ENCODE measurements at places on chromosomes 16 and 17.

DNA sequence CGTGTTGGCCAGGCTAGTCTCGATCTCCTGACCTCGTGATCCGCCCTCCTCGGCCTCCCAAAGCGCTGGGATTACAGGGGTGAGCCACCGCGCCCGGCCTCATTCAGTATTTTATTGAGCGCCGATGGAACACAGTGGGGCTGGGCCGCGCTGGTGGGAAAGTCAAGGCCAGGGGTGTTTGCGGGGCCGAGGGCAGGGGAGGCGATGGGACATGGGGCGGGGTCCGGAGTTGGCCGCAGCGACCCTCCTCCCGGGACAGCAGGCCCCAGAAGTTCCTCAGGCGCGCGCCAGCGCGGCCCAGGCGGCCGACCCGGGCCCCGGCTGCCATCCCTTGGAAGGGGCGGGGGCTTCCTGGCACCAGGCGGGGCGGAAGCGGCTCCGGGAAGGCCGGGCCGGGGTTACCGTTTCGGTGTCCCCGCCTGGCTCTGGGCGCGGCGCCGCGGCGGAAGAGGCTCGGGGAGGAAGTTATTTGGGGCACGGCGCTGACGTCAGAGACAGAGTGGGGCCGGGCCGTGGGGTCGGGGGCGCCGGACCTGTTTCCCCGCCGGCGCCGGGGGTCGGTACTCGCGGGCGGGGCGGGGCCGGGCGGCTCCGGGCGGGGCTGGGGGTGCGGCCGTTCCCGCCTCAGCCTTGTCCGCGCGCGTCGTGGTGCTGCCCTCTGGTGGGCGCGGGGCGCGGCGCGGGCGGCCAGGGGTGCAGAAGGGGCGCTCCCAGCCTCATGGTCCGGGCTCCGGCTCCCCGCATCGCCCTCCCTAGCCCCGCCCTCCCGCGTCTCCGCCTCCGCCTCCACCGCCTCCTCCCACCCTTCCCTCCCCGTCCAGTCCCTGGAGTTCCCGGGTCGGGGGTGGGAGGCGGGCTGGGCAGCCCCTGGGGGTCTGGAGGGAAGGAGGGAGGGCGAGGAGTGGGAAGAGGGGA lies 952 bp upstream of the PRSS27 start:
- no peak for DNase-seq

DNA sequence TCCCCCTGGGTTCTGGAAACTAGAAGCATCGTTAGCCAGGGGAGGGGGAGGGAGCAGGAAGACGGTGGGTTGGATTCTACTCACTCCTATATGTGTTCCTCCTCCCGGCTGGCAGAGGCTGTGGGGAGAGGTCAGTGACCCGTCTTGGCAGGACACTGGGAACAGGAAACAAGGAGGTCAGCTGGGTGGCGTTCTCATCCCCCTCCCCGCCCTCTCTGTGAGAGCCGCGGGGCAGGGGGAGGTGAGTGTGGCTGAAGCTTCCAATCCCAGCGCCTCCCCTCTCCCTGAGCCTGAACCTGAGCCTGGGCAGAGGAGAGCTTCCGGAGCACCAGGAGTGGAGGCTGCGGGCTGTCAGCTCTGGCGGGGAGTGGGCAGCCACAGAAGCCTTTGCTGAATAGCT lies 12.5 kb downstream of the GPRC5C start:
- DNase-seq, result no peak

- DNase-seq, result no peak
Measured at GRCh38 chr17:63463771-63464170, 13.1 kb upstream of the ACE start.

DNA sequence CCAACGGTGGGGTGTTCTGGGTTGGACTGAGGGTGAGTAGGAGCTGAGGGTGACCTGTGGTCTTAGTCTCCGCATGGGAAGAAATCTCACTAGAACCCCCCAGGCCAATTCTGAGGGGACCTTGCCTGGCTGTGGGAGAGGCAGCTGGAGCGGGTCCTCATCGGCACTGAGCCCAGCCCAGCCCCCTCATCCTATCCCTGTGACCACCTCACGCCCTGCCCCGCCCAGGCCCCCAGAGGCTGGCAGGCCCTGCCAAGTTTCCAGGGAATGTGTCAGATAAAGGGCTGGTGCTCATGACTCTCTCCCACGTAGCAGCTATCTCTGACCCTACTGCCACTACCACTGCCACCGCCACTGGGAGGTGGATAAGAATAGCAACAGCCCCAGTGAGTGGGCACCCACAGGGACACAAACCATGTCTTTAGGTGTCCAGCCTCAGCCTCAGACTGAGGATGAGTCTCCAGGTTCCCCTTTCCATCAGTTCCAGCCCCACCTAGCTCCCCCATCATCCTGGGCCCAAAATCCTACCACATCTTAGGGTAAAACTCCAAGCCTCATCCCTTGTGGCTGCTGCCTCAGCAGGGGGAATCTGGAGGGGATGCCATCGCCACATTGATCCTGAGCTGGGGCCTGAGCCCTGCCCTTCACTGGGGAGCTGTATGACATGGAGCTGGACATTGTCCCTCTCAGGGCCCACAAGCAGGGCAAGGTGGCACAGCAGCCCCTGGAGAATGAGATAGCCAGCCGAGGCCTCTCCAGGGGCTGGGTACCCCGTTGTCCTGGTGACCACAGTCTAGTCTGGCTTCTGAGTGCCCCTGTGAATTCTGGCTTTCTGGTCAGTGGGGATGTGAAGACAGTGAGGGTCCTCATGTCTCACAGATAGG lies 14.9 kb downstream of the CDH16 start:
- DNase-seq, result no peak

DNA sequence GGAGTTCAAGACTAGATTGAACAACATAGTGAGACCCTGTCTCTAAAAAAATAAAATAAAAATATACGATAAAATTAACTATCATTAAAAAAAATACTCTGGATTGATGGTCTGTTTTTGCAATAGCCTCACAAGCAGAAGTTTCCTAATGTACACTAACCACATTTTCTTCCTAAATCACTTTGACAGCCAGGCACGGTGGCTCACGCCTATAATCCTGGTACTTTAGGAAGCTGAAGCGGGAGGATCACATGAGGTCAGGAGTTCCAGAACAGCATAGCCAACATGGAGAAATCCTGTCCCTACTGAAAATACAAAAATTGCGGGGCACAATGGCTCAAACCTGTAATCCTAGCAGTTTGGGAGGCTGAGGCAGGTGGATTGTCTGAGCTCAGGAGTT lies 64.7 kb downstream of the HELZ start:
- DNase-seq, result no peak

DNA sequence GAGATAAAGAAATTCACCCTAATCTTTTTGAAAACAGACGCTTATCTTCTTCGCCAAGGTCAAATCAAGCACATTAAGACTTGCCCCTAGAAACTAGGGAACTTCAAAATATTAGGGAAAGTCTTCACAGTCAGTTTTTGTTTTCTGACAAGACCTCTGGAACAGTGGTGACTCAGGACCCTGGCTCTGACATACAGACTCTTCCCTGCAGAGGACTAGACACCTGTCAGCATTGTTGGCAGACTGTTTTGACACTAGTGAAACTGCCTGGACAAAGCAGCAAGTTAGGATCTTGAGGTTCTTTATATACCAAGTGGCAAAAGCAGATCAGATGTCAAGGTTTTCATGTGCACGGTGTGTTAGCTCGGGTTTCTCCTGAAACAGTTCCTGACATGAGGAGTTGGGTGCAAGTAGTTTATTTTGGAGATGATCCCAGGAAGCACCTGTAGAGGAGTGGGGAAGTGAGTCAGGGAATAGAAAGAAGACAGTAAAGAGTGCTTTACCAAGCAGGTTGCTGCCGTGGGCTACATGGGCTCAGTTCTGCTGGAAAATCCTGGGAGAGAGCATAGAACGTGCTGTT lies 182.0 kb upstream of the IRX5 start:
- no peak for DNase-seq

GRCh38 chr16:57264950-57265371 lies 19.5 kb downstream of the PLLP start:
- no peak for DNase-seq

DNA sequence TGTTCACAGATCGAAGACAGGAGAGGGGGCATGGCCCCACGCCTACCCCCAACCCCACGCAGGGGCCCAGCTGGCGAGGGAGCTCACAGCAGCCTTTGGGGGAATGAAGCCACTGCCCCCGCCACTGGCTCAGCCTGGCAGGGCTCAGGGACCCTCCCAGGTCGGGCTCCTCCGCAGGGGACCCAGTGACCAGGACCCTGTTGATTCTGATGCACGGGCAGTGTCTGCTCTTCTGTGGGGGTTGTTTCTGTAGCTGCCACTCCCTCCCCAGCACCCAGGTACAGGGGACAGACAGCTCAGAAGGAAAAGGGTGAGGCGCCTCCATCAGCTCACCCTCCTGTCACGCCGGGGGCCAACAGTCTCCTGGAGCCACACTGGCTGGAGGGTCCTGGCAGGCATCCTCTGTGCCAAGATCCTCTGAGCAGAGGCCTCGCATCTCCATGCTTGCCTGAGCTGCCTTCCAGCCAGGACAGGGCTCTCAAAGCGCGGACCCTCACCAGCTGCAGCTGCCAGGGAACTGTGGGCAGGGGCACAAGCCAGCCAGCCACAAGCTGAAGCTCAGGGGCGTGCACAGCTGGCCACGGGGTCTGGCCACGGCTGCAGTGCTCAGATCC lies 49.1 kb downstream of the ZNF778 start:
- no peak for DNase-seq

- no peak for DNase-seq
Measured at GRCh38 chr17:50952013-50952412, 85.9 kb upstream of the TOB1 start.

- no peak for DNase-seq
Measured at GRCh38 chr17:19787733-19788357, 39.7 kb upstream of the ALDH3A1 start.

- no peak for DNase-seq
Measured at GRCh38 chr16:24540602-24541210, 1.3 kb downstream of the RBBP6 start.

DNA sequence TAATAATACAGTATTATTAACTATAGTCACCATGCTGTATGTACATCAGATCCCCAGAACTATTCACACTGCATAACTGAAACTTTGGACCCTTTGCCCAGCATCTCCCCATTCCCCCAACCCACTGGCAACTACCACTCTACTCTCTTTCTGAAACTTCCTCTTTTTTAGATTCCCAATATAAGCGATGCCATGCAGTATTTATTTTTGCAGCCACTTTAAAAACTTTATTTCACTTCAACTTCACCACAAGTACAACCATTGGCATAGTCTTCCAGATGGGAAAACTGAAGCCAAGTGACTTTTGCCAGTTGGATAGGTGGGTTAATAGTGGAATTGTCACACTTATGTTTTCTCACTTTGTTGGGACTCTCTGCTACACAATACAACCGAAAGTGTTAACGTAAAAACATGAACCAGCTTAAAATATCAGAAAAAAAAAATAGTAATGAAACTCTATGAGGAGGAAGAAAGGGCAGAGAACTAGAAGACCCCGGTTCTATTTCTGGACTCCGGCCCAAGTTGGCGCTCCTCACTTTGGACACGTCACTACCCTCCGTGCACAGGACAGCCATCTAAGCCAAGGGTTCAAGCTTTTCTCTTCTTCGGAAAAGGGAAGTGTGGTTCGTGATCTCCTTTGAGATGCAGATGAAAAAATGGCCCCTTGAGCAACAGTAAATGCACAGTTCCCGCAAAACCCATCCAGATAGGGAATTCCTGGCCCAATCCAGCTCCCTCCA lies 743 bp downstream of the SHCBP1 start:
- DNase-seq, result no peak

- DNase-seq, result no peak
Measured at GRCh38 chr17:73759734-73760438, 115.6 kb upstream of the SDK2 start.

DNA sequence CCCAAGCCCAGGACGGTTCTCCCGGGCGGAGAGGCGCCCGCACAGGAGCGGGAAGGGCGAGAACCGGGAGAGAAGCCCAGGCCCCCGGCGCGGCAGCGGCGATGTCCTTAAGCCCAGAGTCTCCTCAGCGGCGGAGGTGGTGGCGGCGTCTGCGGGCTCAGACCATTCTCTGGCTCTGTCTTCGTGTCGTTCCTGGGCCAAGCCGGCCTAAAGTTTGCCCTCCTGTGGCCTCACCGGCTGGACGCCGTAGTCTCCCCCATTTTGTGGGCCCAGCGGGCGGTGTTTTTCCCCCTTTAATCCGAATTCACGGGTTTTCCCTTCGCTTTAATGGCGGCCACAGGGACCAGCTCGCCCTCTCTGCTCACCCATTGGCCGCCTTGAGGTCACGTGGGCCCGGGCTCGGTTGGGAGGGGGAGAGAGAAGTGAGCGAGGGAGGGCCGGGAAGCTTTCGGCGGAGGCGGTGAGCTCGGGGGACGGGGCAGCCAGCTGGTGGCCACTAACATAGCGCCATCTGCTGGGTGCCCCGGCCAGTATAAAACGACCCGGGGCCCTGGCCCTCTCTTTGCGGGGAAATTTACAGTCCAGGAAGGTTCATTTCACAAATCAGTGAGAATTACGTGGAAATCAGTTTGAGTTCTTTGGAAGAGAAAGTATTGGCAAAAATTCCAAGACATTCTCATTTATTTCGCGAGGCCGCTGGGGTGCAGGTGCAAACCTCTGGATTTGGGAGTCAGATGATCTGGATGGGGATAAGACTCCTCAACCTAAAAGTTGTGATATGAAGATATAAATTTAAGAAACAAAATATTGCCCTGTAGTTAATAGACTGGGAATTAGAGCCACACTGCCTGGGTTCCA lies 762 bp upstream of the MED13 start:
- peak; percentile 59 for DNase-seq

- no peak for DNase-seq
Measured at GRCh38 chr17:44095647-44096496, 25.3 kb downstream of the G6PC3 start.

DNA sequence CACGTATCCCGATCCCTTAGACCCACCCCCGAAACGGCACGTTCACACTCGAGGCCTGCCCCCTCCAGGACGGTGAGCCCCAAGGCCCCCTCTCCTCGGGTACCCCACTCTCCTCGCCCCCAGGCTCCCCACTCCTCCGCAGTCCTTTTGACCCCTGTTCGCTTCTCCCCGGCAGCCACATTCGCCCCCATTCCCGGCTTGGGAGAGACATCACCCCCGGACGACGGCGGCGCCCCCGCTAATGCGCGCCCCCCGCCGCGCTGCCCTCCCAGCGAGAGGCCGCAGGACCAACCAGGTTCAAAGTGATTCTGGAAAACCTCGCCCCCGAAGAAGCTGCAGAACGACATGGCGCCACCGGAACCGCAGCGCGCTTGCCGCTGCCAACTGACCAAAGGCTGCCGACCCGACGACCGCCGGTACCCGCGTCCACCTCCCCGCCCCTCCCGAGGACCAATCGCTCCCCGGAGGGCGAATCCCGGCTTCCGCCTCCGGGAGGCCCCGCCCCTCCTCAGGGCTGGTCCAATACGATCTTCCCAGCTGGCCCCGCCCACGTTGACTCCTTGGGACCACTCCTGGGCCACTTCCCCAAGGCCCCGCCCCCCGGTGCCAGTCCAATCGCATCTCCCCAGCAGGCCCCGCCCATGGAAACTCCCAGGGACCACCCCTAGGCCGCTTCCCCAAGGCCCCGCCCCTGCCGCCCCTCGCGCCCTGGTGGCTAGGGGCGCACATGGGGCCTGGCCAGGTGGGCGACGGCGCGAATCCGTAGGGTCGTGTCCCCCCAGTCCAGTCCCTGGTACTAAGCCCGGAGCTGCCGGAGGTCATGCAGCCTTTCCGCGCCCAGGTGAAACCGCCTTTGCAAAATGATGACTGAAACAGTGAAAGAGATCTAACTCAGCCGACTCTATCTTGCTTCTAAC lies at the start of gene MSRB1:
Gene MSRB1, minus strand, starts transcription at position 390 of the 917 bp plus-strand sequence. Its CDS starts 43 bp downstream, at position 347.
- DNase-seq, result peak; percentile 67

GRCh38 chr16:349211-349610 lies 3.3 kb downstream of the AXIN1 start:
- DNase-seq, result peak; percentile 42

GRCh38 chr16:50636753-50637374 lies 44.2 kb downstream of the SNX20 start:
- DNase-seq, result no peak

Data from epithelial cell of proximal tubule (primary cell).